GM06990 (cell line): ENCODE measurements at places on chromosomes 12 and 14.

- no peak for DNase-seq
These were observed 12.6 kb downstream of the C12orf43 start for GRCh38 chr12:121003650-121004049.

DNA sequence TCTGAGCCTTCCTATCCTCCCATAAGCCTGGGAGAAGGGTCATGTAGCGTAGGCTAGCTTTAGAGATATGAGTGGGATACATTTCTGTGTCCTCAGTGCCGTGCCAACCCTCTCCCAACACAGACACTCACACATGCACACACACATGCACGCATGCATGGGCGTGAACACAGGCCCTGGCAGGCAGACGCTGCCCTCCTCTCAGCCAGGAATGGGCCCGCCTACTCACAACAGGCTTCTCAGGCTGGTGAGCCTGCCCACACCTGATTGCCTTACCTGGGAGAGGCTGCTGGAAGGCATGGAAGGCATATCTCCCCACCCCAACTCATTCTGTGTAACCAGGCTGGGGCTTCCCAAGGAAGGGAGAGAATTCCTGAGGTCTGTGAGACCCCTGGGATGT, 12.8 kb upstream of the ACVR1B start:
- DNase-seq, result no peak

DNA sequence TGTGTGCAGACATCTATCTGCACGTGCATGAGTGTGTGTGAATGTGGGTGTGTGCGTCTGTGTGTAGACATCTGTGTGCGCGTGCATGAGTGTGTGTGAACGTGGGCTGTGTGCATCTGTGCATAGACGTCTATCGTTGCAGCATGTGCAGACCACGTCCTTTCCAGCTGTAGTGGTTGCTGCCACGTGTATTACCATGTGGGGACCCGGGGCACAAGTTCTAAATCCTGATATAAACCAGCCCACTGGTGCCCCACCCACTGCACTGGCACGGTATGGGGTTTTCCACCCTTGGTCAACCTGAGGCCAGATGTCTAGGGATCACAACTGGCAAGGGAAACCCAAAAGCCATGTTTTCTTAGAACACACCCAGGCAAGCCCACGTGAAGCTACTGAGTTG, 197.0 kb downstream of the ANO2 start:
- no peak for DNase-seq

DNA sequence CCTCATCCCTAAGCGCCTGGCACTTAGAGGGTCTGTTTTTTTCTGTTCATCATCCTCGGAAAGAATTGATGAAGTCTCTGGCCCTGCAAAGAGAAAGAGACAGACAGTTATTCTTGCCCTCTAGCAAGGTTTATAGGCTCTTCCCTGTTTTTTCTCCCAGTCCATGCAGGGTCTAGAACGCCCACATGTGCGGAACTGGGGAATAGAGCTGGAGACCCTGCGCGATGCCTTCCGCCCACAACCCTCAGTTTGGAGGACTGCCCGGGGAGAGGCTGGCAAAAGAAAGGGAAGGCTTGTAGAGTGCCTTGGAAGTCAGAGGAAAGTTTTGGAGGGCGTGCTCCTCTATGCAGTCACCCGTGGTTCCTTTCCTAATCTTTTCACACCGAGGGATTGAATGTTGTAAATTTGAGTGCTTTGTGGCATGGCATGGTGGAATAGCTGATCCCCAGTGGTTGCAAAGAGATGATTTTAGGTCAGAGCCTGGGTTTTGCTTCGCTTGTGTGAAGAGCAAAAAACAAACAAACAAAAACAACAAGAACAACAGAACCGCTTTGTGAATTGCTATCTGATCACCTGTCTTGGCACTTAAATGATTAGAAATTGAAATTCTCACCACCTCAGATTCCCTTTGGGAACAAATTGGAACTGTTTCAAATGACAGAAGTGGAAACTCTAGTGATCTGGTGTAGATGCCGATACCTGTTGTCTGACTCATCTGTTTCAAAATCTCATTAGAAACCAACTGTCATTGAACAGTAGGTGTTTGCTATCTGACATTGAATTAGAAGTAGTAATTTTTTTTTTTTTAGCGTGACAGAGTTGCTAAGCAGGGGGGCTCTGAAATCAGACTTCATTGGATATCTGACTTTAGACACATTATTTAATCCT, 947 bp downstream of the GAS2L3 start:
- DNase-seq, result no peak

- no peak for DNase-seq
These were observed 15.6 kb downstream of the OTUB2 start for GRCh38 chr14:94041551-94042346.

GRCh38 chr14:104708606-104709268, 15.3 kb upstream of the ADSS1 start:
- DNase-seq, result peak; percentile 53

GRCh38 chr14:89379891-89380820, 36.9 kb downstream of the FOXN3 start:
- no peak for DNase-seq

GRCh38 chr14:44712024-44712815, 205.1 kb upstream of the FSCB start:
- DNase-seq, result no peak

DNA sequence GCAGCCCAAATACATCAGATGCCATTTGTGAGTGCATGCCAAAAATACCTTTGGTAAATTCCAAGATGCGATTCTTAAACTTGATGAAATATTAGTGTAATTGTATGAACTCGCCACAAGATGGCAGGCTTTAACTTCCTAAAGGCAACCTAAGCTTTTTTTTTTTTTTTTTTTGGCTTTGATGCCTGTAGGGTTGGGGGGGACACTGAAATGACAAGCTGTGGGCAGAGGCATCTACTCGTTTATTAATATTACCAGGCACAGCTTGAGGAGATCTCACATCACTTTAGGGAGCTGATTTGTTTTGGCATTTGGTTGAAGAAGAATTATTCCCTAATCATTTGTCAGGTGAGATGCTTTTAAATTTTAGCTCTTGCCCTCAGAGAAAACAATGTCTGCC, 126.7 kb upstream of the CCDC196 start:
- no peak for DNase-seq

GRCh38 chr14:24979725-24980239, 70.2 kb downstream of the STXBP6 start:
- DNase-seq, result no peak

DNA sequence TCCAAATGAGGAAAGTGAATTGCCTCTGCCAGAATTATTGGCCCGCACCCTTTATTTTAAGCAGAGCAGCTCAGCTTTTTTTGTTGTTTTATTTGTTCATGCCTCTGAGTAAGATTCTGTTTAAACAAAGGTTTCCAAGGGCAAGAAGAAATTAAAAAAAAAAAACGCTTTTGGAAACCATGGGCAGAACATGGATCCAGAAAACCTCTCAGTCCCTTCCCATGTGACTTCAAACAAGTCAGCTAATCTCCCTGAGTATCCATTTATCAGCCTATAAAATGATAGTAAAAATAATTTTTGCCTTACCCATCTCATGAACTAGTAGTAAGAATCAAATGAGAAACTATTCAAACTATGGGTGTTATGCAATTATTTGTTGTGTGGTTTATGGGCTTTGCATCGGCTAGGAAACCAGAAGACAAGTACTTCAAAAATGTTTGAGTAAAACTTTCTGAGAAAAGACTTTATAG, 27.6 kb downstream of the KITLG start:
- no peak for DNase-seq

GRCh38 chr14:93171376-93171775, 13.3 kb downstream of the MOAP1 start:
- no peak for DNase-seq

DNA sequence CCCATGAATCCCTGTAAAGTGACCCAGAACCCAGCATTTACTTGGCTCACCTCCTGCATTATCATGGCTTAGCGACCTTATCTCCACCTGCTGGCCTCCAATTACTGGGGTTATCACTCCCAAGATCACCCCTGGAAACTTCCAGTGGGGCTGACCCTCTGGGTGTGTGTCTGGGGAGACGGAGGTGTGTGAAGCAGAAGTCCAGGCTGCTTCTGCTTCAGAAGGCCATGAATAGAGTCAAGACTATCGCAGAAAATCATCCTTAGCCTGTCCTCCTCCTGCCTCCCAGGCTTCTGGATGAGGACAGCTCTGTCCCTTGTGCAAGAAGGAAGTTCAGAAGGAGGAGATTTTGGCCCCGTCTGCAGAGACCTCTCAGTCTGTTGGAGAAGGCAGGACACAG, 408 bp upstream of the KRT72 start:
- no peak for DNase-seq

DNA sequence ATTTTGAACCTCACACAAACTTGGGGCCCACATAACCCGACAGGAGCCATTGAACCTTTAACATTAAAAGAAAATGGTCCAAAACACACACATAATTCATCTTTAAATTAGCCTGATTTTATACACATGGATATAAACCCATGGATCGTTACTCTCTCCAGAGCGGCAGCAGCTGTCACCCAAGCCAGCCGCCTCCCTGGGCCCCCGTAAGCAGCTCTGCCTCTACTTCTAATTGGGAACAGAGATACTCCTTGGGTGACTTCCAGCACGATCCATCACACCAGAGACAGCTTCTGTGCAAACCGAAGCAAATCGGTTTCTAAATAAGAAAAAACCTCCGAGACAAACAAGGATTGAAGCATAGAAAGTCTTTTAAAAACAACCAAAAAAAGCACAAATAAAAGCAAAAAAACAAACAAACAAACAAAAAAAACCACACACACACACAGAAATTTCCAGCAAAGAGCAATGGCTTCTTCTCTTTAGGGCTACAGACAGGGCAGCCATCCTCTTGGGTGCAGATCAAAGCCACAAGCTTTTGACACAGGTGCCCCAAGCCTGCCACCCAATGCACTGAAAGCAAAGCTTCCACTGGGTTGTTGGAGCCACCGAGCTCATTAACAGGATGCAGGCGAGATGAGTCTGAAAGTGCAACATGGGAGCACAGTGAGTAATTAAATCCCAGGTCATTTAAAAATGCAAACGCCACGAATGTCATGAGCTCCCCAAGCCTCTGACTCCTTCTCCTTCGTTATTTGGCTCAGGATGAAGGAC, 156.9 kb downstream of the DPF3 start:
- DNase-seq, result no peak

DNA sequence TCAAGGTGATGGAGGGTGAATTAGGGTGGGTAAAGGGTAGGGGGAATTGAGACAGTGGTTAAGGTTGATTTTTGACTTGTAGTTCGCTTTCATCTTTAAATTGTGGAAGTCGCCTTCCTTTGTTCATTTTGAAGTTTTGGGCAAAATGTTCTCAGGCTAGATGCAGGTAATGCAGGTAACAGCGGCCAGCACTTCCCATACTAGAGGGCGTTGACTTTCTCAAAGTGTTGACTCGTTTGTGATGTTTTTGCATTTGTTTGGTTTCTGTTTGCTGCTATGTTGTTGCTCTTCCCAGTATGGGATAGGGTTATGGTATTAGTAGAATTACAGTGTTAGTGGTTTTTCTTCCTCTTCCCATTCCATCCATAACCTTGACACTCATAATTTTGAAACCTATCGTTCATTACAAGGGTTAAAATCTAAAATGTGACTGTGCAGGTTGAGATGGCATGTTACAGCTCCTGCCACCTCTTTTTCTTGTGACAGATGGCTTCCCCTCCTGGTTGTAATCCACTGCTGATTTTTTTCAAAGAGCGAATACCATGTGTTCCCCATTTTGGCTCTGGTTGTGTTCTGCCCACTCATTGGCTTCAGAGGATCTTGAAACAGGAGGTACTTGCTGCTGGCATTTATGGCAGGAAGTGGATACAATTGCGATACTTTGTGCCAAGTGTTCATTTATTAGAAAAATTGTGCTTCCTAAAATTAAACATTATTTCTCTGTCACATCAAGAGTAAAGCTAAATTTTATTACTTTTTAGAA, 57.1 kb downstream of the ERC1 start:
- DNase-seq, result no peak

DNA sequence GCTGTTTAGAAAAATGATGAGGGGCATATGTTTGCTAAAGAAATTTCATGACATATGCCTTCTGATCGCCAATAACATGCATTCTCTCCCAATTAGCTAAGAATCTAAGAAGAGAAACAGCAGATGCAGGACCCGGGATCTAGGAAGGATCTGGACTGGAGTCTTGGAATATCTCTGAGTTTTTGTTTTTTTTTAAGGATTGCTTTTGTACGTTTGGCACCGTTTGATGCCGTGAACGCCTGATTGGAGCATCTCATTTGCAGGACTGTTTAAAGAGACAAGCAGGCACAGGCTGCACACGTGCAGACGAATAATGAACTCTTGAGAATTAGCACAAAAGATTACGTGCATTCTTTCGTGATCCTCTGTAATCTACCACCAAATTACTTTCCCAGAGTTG, 13.6 kb downstream of the EML1 start:
- DNase-seq, result no peak

DNA sequence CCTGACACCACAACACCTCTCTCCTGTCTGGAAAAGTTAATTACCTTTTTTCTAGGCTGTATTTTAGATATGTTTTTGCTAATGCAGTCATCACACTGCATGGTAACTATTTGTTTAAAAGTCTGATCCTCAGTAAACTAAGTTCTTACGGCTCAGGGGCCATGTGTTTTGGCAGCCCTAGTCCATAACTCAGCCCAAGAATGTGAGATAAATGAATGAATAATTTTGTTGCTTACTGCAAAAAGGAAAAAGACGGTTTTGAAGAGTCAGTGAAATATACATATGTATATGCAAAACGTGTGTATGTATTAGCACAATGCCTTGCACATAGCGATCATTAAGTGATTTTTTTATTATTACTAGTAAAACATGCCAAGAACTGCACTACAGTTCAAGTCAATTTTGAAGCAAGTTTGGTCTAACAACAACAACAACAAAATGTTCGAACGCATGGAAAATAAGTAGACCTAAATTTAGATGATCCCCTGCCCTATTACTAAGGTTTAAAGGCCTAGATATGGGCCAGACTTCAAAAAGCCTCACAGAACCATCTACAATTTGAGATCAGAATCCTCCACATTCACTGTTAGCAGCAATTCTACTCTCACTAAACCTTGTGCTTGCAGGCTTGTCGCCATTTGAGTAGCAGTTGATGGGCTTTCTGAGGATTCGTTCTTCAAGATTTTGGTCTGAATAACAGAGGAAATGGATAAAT, 140.0 kb downstream of the NDUFA12 start:
- DNase-seq, result no peak

DNA sequence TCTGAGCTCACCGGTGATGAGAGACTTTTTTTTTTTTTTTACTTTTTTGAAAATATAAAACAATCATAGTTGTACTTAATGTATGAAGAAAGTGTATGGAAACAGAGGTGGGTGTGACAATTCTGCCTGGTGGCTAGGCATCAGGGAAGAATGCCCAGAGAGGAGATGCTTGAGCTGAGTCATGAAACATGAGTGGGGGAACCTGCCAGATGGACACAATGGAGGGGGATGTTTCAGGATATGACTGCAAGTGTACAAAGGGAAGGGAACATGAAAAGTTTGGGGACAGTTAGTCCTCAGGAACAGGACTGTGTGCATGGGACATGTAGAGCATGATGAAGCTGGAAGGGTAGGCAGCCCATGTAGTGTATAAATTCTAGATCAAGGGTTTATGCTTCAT, 274.2 kb upstream of the E2F7 start:
- DNase-seq, result no peak

- DNase-seq, result no peak
These were observed 3.0 kb upstream of the IFI27L2 start for GRCh38 chr14:94132285-94132887.
